ENCODE measurements at places on chromosomes 2 and 18. TPM values are rescaled to one million over a fixed set of nuclear protein-coding genes. Genes with fewer than 3 reads are reported as not detected.

CHRNG gene
- not detected for polyA plus RNA-seq

NPC1 gene
- 99.0 TPM for polyA plus RNA-seq

SERPINB10 gene
- 0.07 TPM for polyA plus RNA-seq

RNF125 gene
- 2.4 TPM for polyA plus RNA-seq

SKOR2 gene
- polyA plus RNA-seq, result not detected

TANK gene
- 39.2 TPM for polyA plus RNA-seq

LTBP1 gene
- polyA plus RNA-seq, result 13.7 TPM

UGT1A10 gene
- polyA plus RNA-seq, result not detected

SLC38A11 gene
- polyA plus RNA-seq, result 0.08 TPM

TRIM54 gene
- not detected for polyA plus RNA-seq

AP1S3 gene
- polyA plus RNA-seq, result 26.0 TPM

GPAT2 gene
- polyA plus RNA-seq, result not detected

All from mammary epithelial cell (primary cell).